Forelimb muscle (tissue), 1 donor: ENCODE measurements at places on chromosomes 5 and 9.

GRCh38 chr5:53118879-53119278 lies 9.3 kb upstream of the MOCS2 start:
- no peak for DNase-seq

GRCh38 chr5:37891832-37892231 lies 52.0 kb upstream of the GDNF start:
- DNase-seq: no peak

DNA sequence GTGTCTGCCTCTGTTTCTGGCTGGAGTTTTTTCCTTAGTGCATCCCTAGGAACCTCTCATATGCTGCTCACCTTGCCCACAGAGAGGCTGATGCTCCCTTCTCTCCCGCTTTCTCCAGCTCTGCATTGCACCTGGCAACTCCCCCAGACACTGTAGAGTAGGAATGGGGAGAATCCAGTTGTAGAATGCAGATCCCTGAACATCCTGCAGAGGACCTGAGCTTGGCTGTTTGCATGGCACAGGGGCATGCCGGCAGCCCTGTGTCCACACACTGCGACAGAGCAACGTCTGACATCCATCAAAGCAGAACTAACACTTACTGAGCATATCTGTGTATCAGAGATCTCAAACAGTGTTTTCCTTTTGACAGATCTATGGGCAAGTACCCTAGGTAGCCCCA lies 19.9 kb downstream of the IDNK start:
- no peak for DNase-seq

DNA sequence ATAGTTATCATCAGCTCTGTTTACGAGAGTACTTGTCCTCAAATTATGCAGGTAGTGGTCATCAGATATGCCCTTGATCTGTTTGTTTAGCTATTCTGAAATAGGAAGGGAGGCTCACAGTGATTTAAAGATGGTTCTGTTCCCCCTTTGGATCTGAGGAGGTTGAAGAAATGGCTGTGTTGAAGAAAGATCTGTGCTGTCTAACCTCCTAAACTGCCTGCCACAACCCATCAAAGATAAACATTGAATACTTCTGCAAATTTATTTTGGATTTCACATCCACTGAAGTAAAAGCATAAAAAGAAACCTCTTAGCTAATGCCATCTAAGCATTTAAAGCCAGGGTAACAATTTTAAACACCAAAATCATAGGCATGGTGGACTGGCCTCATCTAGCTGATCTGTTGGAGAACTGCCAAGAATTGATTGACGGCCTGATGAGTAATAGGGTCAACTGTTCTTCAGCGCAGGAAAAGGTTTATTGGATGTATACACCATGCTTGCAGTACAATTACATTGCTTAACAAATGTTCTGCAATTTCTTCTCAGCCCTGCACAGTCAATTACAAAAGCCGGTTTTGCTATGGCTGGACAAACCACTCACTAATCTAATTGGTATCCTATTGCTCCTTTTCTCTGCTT lies 97.6 kb downstream of the SEMA6A start:
- no peak for DNase-seq

DNA sequence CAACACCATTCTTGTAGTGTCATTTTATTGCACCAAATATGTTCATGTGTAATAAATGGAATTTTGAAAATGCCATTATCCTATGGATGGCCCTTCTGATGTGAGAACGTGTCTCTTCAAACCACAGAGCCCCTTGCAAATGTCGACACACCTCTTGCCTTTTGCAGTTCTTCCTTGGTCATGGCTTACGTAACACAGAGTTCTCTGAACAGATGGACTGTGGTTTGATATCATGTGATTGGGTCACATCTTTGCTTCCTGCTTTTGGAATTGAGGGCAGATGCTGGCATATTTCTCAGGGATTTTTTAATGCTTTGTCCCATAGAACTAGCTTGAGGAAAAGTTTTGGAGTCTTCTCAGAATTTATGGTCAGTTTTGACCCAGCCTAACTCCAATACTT lies 4.6 kb downstream of the TGFBR1 start:
- no peak for DNase-seq

GRCh38 chr5:132457371-132458225 lies 33.0 kb downstream of the IRF1 start:
- DNase-seq: no peak

GRCh38 chr9:19385786-19386501 lies 5.9 kb upstream of the RPS6 start:
- DNase-seq: no peak

DNA sequence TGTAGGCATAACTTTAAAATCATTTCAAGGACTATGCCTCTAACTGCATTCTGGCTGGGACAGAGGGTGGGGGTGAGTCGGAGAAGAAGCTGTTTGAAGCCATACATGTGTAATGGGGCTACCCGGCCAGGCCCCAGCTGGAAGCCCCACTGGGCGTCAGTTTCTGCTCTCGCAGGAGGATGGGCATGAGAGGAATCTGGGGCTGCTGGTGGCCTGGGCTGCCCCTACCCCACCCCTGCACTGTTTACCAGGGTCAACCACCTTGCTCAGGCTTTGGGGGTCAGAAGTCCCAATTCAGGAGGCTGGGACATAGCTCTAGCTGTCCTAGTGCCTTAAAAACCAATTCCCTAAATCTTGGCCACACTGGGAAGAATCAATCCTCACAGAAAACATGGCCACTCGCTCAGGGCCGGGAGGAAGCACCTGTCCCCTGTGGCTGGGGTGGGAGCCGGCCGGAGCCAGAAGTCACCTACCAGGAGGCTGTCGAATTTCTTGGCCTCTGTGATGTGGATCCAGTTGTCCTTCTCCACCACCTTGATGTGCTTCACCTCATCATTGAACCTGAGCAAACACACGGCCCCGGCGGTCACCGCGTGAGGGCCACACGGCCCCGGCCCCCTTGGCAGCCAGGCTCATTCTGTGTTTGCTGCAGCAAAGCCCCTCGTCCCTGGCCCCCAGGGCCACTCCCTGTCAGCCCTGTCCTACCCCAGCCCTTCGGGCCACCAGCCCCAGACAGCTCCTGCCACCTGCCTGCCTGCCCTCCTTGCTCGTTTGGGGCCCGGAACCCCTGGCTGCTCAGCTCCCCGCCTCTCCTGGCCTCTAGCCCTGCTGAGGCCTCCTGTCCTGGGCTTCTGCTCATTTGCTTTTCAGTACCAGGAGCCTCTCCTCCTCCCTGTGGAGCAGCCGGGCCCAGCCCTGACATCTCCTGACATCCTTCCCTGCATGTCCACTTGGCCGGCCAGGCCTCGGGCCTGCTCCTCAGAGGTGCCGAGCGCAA lies 33.6 kb upstream of the SARDH start:
- no peak for DNase-seq

GRCh38 chr9:133945977-133946753 lies 46.0 kb downstream of the VAV2 start:
- DNase-seq: no peak

GRCh38 chr5:60261732-60262131 lies 368.2 kb upstream of the PDE4D start:
- no peak for DNase-seq

DNA sequence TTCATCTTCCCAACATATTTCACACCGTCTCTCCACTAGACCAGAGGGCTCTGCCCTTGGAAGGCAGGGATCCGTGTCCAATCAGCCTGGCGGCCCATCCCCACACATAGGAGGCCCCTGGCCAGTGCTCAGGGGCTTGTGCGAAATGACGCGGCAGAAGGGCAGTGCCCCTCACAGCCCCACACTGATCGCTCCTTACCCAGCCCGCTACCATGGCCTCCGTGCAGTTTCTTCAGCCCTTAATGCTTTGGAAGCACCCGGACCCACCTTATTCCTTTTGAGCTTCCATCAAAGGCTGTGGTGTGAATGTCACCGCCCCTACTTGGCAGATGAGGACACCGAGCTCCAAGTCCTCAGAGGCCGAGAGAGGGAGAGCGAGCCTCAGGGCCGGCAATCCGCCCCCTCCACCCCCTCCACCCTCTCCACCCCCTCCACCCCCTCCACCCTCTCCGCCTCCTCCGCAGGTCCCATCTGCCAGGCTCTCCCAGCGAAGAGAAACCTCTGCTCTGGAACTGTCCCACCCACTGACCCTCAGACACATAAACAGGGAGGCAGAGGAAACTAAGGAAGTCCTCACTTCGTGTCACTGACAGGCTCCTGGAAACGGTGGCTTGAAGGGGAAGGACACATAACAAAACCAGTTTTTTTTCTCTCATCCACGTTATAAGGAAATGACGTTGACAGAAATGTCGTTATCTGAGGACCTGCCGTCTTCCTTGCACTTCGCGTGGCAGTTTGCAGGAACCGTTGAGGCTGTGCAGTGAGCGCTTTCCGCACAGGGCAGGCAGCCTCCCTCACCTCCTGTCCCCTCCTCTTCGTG lies 13.9 kb downstream of the QSOX2 start:
- no peak for DNase-seq

- DNase-seq: no peak
Measured at GRCh38 chr9:131423171-131423581, 29.3 kb downstream of the PRRC2B start.

GRCh38 chr5:5650242-5650641 lies 227.8 kb downstream of the ICE1 start:
- no peak for DNase-seq

DNA sequence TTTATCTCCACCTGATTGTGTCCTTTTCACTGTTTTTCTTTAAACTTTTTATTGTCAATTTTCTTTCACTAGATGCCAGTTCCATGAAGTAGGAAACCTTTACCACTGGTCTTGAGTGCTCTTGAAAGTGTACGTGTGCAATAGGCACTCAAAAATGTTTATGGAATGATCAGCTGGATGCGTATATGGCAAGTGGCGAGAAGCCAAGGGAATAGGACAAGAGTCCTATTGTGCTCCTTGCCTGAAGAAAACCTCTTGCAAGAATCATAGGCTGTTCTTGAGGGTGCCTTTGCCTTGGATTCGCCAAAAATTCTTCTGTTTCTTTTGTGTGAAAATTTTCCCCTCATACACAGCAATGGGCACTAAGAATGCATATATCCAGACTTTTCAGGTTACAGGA lies 97.7 kb downstream of the GHR start:
- DNase-seq: no peak

- no peak for DNase-seq
Measured at GRCh38 chr9:129458663-129459546, 162.0 kb downstream of the C9orf50 start.

DNA sequence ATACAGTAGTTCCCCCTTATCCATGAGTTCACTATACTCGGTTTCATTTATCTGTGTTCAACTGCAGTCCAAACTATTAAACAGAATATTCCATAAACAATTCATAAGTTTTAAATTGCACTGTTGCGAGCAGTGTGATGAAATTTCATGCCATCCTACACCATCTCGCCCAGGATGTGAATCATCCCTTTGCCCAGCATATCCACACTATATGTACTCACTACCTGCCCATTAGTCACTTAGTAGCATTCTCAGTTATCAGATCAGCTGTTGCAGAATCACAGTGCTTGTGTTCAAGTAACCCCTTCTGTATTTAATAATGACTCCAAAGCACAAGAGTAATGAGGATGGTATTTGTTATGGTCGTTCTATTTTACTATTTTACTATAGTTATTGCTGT lies 51.5 kb downstream of the SHOC1 start:
- no peak for DNase-seq

- no peak for DNase-seq
Measured at GRCh38 chr9:132071847-132072507, 7.7 kb downstream of the MED27 start.

DNA sequence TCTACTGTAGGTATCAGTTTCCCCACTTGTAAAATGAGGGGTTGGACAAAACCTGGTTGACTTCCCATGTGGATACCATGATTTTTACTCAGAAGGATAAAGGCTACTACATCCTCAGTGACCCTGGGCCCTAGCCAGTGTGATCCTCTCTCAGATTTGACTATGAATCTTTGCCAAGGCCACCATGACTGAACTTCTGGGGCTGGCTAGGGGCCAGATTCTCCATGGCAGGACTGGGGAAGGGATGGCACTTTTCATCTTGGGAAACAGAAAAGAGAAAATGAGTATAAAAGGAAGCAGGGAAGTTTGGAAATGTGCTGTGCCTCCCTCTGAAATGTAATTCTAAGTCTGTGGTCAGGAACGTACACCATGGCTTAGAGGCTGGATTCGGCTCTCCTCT lies 1.4 kb upstream of the FSTL4 start:
- no peak for DNase-seq

- no peak for DNase-seq
Measured at GRCh38 chr9:69379270-69379982, 54.4 kb downstream of the ENTREP1 start.

DNA sequence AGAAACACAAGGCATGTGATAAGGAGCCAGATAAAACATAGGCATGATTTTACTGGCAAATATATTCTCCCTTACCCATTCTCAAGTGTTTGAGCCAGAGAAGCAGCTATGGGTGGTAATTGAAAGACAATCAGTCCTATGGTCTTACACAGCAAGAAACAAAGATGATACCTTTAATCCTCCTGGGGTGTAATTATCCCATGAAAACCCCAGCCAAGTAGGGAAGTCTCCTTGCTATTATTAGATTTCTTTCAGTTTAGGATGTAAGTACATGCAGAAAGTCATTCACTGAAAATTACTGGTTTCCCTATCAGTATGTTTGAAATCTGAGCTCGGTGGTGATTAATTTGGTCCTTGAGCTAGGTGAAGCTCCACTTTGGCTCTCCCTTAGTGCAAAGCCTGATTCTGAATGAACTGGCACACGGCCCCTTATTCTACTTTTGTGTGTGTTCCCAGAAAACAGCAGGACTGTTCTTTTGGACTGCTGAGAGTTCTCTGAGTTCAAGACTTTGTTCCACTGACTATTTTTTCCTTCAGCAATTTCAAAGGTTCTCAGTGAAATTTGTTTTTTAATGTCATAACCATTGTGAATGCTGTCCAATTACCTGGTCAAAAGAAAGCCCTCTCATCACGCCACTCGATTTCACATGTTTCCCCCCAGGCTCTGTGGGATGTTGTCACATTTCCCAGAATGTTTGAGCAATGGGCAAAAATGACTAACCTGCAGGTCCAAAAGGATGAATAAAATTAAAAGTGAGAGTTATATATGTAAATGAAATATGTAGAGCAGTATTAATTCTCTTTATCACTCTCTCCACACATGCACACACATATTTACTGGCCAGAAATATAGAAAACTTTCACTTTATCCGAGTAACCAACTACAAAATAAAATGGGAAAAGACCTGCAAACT lies 343.0 kb downstream of the RAB3C start:
- no peak for DNase-seq

- no peak for DNase-seq
Measured at GRCh38 chr5:83777856-83778255, 57.2 kb upstream of the HAPLN1 start.

- DNase-seq: no peak
Measured at GRCh38 chr9:34638138-34638445, 505 bp upstream of the SIGMAR1 start.

DNA sequence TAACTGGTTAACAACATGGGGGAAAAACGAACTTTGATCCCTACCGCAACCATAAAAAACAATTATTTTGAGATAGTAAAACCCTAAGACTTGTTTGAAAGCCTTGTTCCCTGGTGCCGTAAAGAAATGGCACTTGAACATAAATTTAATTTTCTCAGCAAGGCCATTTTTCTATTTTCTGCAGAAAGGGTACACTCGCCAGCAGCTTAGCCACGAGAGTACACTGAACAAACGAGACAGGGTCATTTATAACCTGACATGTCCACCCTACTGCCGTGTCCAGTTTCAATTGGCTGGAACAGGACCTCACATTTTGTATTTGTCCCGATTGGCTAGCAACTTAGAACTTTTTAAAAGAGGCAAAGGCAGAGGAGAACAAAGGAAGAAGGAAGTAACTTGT lies 26.8 kb downstream of the FBXW11 start:
- DNase-seq: no peak

- DNase-seq: no peak
Measured at GRCh38 chr9:122546196-122546595, 6.7 kb upstream of the OR1N2 start.
